ENCODE measurements at places on chromosomes 3 and 15. TPM values are rescaled to one million over a fixed set of nuclear protein-coding genes. Genes with fewer than 3 reads are reported as not detected.
A peak's percentile ranks its signal among the peaks of the same experiment; 100 is the strongest.

CGNL1 gene
- total RNA-seq, result 15.9 TPM

CPLX3 gene
- total RNA-seq, result not detected

DNA sequence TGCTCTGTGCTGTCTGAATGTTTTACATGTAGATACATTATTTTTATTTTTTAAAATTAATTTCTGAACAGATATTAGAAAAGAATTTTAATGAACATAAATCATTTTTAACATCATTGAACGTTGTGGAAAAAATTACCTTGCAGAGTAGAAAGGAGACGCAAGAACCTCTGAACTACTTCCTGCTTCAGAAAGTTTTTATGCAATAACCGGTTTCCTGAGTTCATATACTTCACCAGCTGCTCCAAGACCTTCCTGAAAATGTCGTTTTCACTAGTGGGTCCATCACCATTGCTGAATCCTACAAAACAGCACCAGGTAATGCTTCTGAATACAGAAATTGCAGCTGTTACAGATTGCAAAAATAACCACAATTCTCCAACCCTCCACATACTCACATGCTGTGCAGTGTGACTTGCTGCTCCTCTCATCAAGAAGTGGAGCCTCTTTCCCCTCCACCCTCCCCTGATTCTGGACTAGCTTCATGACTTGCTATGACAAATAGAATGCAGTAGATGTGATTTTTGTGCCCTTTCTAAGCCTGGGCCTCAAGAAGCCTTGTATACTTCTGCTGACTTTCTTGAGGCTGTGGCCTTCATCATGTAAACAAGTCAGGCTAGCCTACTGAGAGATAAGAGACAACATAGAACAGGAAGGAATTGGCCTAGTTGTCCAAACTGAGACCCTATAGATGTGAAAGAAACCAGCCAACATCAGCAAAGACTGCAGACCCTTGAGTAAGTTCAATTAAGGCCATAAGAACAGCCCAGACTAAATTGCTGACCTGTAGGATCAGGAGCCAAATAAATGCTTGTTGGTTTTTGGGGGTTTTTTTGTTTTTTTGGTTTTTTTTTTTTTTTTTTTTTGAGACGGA, 80.4 kb downstream of the TRANK1 start:
- DNase-seq, result no peak

DNA sequence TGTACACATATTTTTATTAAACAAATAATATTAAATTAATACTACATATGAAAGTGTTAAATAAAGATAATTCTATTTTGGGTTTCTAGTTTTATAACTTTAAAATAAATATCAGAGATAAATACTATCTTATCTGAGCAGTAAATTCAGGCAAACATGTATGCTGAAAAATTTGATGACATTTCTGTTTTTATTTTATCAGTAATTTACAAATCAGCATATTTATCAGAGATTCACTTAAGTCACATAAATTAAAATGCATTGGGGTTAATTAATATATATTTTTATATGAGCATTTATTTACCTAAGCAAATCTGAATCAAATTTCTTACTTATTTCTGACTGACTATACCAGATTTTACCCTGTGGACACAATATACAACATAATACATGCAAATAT, 1499.8 kb downstream of the OTOL1 start:
- no peak for DNase-seq

PIGZ gene
- total RNA-seq, result 31.8 TPM

GRCh38 chr3:161042023-161042501, 63.1 kb downstream of the B3GALNT1 start:
- DNase-seq, result no peak

ZNF860 gene
- total RNA-seq, result 1.8 TPM

GRCh38 chr3:78268716-78269668, 1229.1 kb downstream of the ROBO2 start:
- no peak for DNase-seq

GRCh38 chr3:39668420-39668819, 141.0 kb upstream of the MYRIP start:
- DNase-seq, result no peak

DNA sequence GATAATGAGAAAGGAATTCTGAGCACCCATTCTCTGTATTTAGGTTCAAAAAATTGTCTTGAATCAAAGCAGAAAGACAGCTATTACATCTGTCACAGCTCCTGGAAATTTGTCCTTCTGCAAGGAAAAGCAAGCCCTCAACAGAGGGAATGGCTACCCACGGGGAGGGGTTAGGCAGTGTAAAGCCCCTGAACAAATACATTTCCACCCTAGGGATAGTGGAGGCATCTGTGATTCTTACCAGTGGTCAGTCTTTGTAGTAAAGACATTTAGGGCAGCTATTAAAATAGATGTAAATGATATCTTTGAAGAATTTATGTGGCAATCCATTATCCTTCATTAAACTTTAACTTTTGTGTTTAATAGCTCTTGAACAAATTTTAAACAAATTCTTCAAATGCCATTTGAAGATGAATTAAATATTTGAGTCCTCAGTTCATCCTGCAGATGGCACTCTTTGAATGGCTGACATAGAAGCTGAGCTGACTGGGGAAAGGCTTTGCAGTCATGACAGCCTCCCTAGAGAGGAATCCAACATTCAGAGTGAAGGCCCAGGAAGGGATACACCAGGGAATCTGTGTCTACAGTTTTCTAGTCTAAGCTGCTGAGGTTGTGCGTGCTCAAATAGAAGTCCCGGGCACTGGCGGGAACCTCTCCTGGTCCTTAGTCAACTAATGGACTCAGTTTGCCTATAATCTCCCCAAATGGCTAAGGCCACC, 359.7 kb upstream of the ROPN1 start:
- no peak for DNase-seq

- DNase-seq, result no peak
These were observed 6.2 kb downstream of the MGA start for GRCh38 chr15:41666353-41666920.

- no peak for DNase-seq
These were observed 10.0 kb downstream of the CRYGS start for GRCh38 chr3:186534113-186534669.

DNA sequence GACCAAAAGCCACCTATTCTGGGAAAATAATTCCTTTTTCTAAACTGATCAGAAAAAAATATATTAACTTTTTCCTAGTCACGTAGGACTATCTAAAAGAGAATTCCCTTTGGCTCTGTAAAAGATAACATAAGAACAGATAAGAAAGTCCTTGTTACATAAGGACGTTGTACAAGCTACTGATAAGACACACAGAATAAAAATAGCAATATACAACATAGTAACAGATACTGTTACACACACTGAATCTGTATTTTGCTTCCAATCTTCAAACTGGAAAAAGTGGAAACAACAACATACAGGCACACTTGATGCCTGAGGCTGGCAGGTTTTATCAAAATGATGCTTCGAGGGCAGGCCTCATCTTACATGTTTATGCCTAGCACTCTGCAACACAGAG, 59.8 kb downstream of the SNX4 start:
- DNase-seq, result no peak

DNA sequence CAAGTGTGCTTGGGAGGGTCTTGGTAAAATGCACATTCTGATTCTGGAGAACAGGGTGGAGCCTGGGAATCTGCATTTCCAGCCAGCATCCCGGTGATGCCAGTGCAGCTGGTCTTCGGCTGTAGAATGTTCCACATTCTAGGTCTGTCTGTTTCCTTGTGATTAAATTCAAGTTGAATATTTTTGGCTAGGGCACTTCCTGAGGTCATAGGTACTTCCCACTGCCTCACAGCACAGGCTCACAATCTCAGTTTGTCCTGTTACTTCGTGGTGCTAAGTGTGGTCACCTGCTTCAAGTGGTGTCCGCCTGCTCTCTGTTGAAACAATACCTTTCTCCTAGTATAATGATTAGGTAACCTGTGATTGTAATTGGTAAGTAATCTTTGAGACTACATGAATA, 40.1 kb downstream of the FLNB start:
- DNase-seq, result no peak

- DNase-seq, result no peak
These were observed 207.3 kb downstream of the XXYLT1 start for GRCh38 chr3:195063581-195064193.

DNA sequence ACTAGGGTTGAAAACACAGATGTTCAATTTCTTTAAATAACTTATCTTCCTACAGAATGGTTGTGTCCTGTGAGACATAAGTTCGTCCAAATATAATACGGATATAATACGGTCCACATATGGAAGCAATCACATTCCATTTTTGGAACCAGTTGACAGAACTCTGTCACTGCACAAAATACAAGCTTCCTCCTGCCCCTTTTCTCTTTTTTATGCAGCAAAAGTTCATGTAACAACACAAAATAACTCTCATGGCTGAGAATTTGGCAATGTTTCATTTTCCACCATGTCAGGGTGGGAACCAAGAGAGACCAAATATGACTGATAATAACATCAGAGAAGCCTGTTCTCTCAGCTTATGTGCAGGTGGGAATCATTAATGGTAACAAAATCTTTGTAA, 158.1 kb upstream of the ZNF385D start:
- DNase-seq, result no peak

GRCh38 chr3:191358929-191359328, 28.6 kb upstream of the UTS2B start:
- no peak for DNase-seq

DNA sequence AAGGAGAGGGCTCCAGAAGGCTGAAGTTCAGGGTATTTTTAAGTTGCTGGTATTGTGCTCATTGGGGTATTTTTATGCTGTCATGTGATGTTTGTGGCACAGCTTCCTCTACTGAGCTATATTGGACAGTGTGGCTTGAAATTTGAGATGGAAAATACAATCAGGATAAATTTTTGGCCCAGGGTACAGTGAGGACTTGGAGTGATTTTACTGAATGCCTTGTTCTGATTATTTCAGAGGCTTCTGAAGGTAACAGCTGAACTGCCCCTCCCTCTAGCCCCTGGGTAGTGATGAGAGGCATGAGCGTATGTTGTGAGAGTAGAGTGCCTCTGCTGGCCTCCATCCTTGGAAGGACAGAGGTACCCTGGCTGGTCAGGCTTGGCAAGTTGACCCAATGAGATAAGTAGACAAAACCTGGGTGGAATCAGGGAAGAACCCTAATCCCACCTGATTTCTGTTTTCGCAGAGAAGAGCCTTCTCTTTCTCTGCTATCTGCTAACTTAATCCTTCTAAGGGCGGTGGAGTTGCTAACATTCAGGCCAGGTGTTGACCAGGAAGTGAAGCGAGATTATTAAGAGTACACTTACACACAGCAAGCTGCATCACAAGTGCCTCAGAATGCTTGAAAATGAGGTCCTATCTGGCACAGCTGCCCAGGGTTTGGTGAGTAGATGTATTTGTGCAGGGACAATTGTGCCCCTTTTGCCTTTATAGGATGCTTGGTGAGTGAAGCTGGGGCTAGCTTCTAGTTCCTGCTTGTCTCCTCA, 98.1 kb upstream of the CLSTN2 start:
- DNase-seq, result no peak

DNA sequence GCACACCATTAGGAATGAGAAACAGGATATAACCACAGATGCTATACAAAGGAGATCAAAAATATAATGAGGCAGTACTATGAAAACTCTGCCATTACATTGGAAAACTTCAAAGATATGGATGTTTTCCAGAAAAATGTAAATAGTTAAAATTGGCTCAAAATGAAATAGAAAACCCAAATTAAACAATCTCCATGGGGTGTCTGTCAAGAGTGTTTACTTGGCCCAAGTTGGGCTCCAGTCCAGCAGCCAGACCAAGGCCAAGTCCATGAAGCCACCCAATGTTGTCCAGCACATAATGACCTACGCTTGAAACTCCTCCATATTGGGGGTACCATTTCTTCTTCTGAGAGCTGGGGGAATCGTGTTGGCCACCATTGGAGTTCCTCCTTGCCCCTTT, 37.1 kb downstream of the CTXND1 start:
- DNase-seq, result no peak

DNA sequence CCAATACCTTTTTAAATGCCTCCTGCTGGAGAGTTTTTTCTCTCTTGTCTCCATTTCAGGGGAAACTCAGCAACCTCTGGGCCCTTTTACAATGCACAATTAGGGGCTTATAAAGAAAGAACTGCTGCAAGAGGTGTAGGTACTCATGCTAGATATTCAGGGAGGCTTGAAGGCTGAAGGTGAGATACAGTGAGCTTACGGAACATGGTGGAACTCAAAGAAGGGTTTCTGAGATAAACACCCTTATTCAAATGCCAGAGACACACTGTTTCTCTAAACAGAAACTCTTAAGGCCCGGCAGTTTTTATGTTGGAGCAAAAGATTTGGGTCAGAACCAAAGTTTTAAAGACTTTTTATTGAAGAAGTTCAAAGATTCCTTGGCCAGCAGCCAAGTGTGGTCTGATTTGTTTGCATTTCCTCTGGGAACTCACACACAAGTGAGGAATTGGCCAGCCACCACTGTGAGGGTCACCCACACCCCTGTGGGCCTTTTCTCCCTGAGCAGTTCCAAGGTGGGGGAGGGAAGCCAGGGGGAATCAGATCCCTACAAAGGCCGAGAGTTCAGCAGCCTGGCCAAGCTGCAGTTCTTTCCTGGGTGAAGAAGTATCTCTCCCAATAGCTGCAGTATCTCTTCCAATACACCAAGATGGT, 47.8 kb downstream of the TNFAIP8L3 start:
- DNase-seq, result no peak

- DNase-seq, result no peak
These were observed 116.8 kb upstream of the COL8A1 start for GRCh38 chr3:99521551-99521950.

DNA sequence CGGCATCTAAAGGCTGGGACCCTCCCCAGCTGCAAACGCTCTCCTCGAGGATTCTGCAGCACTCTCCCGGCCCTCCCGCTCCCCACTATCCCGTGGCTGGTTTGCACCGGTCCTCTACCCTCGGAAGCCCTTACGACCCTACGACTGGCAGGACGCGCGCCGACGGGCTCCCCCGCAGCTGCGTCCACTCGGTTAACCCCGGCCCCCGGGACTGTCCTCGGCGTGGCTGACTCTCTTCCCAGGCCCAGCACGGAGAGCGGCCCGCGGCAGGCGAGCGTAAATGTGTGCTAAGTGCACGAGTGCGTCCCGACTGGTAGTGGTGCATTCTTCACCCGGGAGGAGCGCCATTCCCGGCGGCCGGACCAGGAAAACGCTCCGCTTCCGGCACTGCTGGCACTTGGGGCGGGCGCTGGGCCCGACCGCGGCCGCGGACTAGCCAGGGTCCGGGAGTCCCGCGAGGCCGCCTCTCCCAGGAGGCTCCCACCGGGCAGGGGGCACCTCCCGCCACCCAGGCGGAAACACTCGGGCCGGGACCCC, 508 bp downstream of the GORASP1 start:
- peak; percentile 32 for DNase-seq

SPATA12 gene
- total RNA-seq, result not detected

DNA sequence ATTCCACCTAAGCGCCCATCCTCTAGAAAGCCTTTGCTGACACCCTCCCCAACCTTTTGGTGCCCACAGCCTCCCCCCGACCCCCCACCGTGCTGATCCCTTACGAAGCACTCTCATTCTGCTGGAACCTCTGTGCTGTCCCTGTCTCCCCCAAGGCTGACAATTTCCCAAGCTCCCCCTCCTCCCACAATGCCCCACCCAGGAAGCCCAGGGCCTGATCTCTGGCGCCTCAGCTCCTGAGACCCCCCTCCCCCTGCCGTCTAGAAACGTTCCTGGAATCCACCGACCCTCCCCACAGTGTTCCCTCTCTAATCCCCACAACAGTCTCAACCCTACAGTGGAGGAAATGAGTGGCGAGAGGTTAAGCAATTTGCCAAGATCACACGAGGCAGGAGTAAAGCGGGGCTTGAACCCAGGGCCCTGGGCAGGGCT, 18.3 kb downstream of the MYL3 start:
- no peak for DNase-seq

GRCh38 chr3:23071296-23071695, 131.8 kb upstream of the UBE2E2 start:
- no peak for DNase-seq

- no peak for DNase-seq
These were observed 20.8 kb downstream of the SELENOT start for GRCh38 chr3:150623945-150624344.

Data from tibial nerve (tissue), 4 donors.